ENCODE measurements at places on chromosomes 11 and 22.

DNA sequence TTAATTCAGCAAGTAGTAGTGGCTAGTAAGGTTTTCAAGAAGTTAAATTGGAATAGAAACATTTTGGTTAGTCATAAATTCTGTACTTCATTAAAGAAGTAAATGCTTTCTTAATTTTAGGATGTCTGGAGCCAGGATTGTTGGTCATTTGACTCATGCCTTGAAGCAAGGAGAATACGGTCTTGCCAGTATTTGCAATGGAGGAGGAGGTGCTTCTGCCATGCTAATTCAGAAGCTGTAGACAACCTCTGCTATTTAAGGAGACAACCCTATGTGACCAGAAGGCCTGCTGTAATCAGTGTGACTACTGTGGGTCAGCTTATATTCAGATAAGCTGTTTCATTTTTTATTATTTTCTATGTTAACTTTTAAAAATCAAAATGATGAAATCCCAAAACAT lies 25.8 kb downstream of the ACAT1 start:
- no peak for DNase-seq

GRCh38 chr11:413120-414081 lies 1.4 kb downstream of the SIGIRR start:
- DNase-seq, result no peak

DNA sequence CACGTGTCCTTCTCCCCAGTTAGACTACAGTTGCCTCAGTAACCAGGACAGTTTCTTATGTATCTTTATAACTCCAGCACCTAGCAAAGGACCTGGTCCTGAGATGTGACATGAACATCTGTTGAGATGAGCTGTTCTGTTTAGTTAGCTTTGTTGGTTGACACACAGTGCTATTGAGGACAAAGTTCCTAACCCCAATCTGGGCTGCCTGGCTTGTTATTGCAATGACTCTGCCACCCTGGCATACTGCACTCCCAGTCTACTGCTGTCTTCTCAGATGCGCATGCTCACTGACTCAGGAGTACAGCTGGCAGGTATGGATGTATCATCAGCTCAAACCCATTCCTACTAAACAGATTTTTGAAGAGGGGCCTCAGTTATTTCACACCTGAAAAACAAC lies 7.4 kb downstream of the DESI1 start:
- no peak for DNase-seq

DNA sequence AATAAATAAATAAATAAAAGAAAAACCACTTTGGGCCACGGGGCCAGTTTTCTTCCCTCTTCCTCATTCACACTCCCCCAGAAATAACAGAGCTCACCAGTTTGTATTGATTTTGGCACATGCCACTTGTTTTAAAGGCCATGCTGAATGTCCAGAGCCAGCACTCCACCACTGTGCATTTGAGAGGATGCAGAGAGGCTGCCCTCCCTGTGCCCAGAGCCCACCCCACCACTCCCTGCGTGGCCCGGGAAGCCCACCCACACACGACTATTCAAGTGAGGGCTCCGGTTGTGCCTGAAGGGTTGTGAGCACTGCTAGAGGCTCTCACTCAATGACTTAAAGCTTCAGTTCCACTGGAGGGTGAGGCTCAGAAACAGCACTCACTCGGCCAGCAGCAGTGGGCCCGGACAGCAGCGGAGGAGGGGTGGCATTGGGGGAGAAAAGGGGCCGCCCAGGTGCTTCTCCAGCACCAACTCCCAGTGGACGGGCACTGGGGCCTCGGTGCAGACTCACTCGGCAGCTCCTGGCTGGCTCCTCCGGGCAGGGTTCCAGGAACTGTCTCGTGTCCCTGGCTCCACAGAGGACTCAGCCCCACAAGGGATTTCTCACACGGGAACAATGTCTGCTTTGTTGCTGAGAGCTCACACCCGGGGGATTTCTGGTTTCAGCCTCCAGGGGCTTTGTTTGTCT lies 112.7 kb downstream of the SHANK2 start:
- no peak for DNase-seq

- no peak for DNase-seq
Observed at GRCh38 chr11:34036456-34036855, 15.1 kb upstream of the CAPRIN1 start.

DNA sequence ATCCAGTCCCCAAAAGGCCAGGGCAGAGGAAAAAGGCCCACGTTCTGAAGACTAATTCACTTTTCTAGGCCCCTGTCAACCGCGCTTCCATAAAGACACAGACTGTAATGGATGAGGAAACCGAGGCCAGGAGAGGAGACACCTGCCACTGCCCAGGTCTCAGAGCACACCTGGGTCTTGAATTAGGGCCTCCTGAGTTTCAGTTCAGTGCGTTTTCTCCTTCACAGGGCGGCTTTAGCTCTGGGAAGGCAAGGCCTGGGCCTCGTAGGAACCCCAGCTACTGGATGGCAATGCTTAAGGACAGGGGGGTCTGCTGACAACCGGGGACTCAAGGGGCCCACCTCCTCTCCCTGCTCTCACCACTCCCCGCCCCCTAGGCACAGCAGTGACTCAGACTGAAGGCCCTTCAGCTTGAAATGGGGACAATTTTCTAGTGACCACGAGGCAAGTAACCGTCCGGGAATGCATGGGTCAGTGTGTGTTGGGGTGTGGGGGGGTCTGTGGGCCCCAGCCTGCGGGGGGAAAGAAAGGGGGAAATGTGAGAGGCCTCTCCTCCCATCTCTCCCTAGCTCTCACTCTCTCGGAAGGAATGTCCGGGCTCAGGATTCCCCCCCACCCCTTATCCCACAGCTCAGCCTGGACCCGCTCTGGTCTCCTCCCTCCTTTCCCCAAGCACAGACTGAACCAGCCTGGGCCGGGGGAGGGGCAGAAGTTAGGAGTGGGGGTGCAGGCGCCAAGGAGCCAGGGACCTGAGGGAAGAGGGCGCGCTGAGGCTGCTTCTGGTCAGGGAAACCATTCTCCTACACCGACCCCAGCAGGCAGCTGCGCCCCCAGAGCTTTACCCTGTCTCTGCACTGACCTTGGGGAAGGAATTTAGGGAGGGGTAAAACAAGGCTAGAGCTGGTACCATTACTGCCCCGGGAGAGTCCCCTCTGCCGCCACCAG lies 17.2 kb downstream of the CREB3L1 start:
- no peak for DNase-seq

GRCh38 chr22:38353701-38354100 lies 36.5 kb upstream of the CSNK1E start:
- DNase-seq, result no peak

GRCh38 chr11:65776710-65777141 lies 4.0 kb downstream of the AP5B1 start:
- no peak for DNase-seq

DNA sequence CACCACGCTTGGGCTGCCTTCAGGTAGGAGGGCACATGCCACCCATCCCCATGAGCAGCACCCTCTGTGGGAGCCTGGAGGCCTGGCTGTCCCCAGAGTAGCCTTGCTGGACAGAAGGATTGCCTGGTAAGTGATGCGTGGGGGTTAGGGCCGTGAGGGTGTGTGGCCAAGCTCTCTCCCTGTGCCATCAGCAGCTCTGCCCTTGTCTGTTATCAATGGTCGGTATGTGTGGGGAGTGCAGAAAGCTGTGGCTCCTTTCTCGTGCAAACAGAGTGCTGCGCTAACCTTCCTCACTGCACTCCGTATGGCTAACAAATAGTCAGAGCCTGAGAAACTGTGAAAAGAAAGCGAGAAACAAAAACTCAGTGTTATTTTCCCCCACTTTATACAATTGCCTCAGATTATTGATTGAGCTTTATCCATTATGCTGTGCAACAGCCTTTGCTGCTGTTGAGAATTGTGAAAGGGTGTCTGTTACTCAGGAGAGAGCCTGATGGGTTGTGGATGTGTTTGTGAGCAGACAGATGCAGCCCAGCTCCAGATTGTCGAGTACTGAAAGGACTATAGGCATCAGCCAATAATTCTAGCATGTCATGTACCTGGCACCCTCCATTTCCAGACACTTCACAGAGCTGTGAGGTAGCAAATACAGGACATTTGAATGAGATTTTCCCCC lies 432.2 kb downstream of the NTM start:
- no peak for DNase-seq

- no peak for DNase-seq
Observed at GRCh38 chr11:67357831-67358670, 4.7 kb upstream of the POLD4 start.

- DNase-seq, result no peak
Observed at GRCh38 chr11:112785719-112786118, 175.5 kb upstream of the NCAM1 start.

DNA sequence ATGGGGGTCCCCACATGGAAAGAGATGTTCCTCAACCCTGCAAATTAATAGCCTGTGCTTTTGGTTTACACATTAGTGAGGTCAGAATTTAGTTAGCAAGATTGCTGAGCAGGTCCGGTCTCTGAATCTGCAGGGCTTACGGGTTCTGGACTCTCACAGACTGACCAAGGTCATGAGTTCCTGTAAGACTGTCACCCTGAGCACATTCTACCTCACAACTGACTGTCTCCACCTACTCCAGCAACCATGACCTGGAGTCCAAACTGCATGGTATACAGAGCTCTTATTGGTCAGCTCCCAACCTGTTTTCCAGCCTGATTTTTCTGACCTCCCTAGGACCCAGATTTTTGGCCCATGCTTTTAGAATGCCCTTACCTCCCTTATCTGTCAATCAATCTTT lies 28.2 kb downstream of the DKK3 start:
- no peak for DNase-seq

DNA sequence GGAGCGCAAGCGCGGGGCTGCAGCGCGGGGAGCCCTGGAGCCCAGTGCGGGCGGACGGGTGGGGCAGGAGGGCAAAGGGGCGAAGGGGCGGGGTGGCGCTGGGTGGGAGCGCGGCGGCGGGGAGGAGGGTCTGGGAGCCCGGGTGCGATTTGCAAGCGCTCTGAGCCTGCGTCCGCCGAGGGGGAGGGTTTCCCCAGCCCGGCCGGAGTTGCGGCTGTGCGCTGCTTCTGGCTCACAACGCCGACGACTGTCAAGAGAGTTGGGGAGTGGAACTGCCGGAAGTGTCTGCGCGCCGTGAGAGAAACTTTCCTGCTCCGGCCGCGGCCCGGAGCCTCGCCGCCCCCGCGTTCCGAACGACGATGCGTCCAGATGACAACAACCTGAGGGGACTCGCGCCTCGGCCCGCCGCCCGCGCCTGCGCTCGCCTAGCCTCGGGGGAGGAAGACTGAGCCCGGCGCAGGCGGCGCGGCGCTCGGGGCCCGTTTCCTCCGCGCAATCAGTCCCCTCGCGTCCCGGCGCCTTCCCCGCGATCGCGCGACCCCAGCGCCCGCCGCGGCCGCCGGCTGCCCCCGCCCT lies at the start of gene ARHGAP42:
TSS of gene ARHGAP42 (plus strand) at position 235 of the 576 bp plus-strand sequence. CDS start 391 bp downstream, outside the sequence.
- DNase-seq, result no peak

DNA sequence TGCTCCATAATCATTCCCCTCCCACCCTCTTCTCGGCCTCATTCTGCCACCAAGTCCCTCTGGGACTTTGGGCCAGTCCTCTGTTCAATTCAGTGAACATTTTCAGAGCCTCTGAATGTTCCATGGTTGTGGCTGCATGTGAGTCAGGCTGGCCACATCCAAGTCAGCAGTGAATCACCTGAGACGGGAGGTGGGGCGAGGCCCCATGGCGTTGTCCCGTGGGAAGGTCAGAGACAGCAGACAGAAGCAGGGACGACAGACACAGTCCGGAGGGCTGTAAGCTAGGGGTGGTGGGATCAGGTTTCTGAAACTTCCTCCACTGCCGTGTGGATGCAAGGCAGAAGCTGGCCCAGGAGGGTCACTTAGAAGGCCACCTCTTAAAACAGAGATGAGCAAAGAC lies 324.8 kb downstream of the MN1 start:
- DNase-seq, result no peak

DNA sequence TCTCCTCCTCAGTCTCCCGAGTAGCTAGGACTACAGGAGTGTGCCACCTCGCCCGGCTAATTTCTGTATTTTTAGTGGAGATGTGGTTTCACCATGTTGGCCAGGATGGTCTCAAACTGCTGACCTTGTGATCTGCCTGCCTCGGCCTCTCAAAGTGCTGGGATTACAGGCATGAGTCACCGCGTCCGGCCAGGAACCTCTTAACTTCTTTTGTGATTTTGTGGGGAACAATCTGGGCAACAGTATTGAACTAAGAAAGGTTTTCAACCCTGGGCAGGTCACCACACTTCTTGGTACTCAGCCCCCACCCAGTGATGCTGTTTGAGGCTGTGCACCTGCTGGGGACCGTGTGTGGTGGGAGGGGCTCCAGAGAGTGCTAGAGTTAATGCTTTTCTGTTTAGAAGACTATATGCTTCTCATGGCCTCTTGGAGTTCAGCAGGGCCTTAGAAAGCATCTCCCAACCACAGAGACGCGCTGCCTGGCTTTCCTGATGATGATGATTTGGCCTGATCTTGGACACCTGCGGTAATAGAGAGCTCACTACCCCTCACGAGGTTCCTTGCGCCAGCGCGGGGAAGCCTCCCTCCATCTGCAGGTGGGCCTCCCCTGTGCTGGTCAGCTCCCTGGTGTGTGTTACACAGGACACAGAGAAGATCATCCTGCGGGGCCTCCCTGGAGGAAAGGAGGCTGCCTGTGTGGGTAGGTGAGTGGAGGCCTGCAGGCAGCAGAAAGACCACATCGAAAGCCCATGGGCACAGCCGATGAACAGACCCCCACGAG lies 1.2 kb downstream of the DENND6B start:
- no peak for DNase-seq

DNA sequence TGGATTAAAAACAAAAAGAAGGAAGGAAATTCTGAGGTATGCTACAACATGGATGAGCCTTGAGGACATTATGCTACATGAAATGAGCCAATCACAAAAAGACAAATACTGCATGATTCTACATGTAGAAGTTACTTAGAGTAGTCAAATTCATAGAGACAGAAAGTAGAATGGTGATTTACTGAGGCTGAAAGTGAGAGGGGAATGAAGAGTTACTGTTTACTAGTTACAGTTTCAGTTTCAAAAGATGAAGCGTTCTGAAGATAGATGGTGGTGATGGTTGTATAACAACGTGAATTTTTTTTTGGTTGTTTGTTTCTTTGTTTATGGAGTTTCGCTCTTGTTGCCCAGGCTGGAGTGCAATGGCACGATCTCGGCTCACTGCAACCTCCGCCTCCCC lies 9.5 kb downstream of the OR5P2 start:
- no peak for DNase-seq

GRCh38 chr11:74012074-74012809 lies 3.4 kb upstream of the UCP3 start:
- no peak for DNase-seq

DNA sequence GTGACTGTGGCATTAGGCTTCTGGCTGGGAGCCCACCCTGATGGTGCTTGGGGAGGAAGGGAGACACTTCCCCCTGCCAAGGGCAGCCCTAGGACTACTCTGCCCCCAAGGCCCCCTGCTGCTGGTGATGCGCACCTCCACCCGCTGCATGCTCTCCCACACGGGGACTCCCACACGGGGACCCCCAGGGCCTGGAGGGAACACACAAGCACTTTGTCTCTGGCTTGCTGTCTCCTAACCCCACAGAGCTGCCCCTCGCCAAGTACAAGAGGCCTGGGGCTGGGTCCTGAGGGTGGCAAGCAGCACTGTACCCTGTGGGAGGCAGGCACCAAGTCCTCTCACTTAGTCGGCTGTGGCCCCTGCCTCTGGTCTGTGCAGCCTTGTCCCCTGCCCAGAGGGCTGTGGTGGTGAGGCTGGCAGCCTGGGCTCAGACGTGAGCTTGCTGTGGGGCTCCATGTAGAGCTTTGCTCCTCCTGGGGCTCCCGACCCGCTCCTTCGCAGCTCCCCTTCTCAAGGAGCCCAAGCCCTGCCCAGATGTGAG lies 7.9 kb downstream of the LRRC75B start:
- no peak for DNase-seq

All from activated CD4-positive, alpha-beta T cell treated with anti-CD3 and anti-CD28 coated beads for 4 hours (primary cell).